IMR-90 (cell line): ENCODE measurements at places on chromosomes 7 and 10. TPM values are rescaled to one million over a fixed set of nuclear protein-coding genes. Genes with fewer than 3 reads are reported as not detected.

Gene SFTPA1
- total RNA-seq: not detected in 2 replicates

Gene CPVL
- total RNA-seq: not detected in 2 replicates

Gene ITGB8
- total RNA-seq: 10.2 and 10.8 TPM in 2 replicates

Gene SFRP5
- not detected in 2 replicates for total RNA-seq

Gene GFRA1
- total RNA-seq: 8.6 and 9.1 TPM in 2 replicates

Gene PON3
- not detected in 2 replicates for total RNA-seq

DNA sequence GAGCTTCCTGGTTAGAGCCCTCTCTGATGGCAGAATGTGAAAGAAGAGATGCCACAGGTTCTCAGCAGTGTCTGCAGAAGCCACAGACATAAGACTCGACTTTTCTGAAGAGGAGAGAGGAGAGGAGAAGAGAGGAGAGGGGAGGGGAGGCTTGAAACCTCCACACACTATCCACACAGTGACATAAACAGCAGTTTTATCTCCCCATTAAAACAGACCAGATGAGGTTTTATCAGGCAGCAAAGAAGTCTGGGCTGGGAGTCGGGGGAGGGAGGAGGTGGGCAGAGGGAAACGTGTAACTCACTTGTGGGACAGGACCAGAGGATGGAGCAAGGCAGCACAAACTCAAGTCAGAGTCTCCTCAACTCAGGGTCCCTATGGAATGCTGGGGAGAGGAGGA is 76.5 kb downstream of the XPNPEP1 start:
- no peaks in the 10 kb centered on the region for H3K4me1 ChIP-seq
- H3K36me3 ChIP-seq: no peaks in the 10 kb centered on the region
- H3K4me3 ChIP-seq: no peak overlapping the region
- DNase-seq: no peak
- H3K27me3 ChIP-seq: peaks cover 12% of the 10 kb centered on the region

DNA sequence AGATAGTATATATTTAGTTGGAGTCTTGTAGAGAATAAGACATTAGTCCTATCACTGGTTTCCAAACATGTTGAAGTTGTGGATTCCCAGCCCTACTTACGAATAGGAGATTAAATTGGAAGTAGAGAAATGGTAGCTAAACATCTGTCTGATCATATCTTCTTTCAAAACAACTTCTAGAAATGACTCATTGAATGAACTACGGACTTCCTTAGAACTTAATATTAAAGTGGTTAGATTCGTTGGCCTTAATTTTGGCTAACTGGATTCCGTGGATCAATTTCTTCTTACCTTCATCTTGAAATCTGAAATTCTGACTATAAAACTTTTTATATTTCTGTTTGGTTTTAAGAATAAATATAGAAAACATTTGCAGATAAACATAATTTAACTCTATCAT is 3.4 kb downstream of the PHF14 start:
- H3K36me3 ChIP-seq: no peaks in the 10 kb centered on the region; the same call in 1 of the 2 replicates
- H3K27ac ChIP-seq: no peak overlapping the region
- no peaks in the 10 kb centered on the region for H3K4me1 ChIP-seq
- H3K27me3 ChIP-seq: no peaks in the 10 kb centered on the region

DNA sequence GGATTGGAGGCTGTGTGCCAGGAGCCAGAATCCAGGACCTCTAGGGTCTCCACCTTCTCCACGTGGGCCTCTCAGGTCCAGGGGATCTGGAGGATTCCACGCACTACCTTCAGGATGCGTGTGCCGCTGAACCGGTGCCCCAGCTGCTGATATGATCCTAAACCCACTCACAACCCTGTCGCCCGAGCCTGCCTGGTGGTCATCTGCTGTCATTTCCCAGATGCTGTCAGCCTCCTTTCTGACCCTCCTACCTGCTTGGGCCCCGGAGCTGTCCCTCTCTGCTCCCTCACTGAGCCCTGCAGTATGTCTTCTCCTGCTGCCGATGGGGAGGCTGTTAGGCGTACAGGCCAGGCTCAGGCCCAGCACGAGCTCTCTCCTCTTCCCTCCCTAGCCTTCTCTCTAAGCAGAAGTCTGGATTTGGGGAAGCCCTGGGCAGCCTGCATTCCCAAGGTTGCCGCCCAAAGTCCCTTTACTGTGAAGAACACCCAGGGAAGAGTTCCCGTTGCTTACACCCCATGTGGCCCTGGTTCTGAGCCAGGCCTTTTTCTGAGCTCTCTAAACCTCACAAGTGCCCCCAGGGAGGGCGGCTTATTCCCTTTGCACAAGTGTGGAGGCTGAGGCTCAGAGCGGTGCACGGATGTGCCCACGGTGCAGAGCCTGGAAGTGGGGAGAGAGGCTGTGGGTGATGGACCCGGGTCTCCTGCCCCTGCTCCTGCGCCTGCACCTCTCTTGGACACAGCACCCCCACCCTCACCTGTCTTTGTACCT is 30.8 kb upstream of the ZNF488 start:
- peaks cover 56% of the 10 kb centered on the region for H3K27me3 ChIP-seq
- H3K4me3 ChIP-seq: no peak overlapping the region
- H3K27ac ChIP-seq: no peak overlapping the region
- no peak for DNase-seq

- no peak overlapping the region for H3K4me3 ChIP-seq
- H3K27ac ChIP-seq: no peak overlapping the region
- H3K36me3 ChIP-seq: no peaks in the 10 kb centered on the region
- H3K27me3 ChIP-seq: no peaks in the 10 kb centered on the region
Observed at GRCh38 chr7:114155116-114156110, 236.6 kb upstream of the PPP1R3A start.

GRCh38 chr7:149800169-149800555 is 26.8 kb upstream of the ZNF467 start:
- H3K36me3 ChIP-seq: no peaks in the 10 kb centered on the region
- no peak for DNase-seq
- no peak overlapping the region for H3K27ac ChIP-seq
- H3K4me3 ChIP-seq: no peak overlapping the region
- no peaks in the 10 kb centered on the region for H3K4me1 ChIP-seq
- peaks cover 2% of the 10 kb centered on the region; the same call in 1 of the 2 replicates for H3K27me3 ChIP-seq

DNA sequence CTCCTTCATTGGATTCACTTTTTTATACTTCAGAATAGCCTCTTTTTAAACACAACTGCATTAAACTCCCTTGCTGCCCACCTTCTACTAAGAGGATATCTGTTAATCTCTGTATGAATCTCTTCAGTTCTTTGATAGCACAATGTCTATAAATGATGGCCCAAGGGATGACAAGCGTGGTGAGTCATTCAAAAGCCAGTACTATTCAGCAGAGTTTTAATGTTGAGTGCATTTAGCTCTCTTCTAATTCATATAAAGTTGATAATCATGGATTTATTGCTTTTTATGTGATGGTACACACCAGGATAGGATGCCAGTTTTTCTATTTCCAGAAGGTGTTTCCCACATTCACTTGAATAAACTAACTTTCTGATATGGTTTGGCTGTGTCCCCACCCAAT is 57.4 kb upstream of the HECTD2 start:
- H3K36me3 ChIP-seq: no peaks in the 10 kb centered on the region
- H3K27ac ChIP-seq: no peak overlapping the region
- DNase-seq: peak; percentile 21

DNA sequence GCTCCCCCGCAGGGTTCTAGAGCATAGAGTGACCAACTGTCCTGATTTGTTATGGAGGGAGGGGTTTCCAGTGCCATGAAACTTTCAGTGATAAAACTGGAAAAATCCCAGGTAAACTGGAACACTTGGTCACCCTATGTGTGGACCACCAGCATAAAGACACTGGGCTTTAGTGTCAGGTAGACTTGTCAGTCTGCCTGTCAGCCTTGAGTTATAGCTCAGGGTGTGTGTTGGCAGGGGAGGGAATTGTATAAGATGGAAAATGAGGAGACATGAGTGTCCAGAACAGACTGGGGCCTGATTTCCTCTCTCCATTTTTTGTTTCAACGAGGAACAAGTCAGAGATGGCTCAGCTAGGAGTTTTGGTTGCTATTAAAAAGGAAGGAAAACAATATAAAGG is 10.2 kb upstream of the EFCAB10 start:
- no peaks in the 10 kb centered on the region for H3K36me3 ChIP-seq
- no peak overlapping the region for H3K4me3 ChIP-seq
- no peak for DNase-seq
- no peaks in the 10 kb centered on the region for H3K4me1 ChIP-seq
- 0 out of 2 replicates have a peak, but pooled peaks cover 3% of the 10 kb centered on the region for H3K27me3 ChIP-seq
- H3K27ac ChIP-seq: no peak overlapping the region

- DNase-seq: no peak
- no peak overlapping the region for H3K4me3 ChIP-seq
- no peaks in the 10 kb centered on the region for H3K27me3 ChIP-seq
- H3K36me3 ChIP-seq: no peaks in the 10 kb centered on the region
Observed at GRCh38 chr10:8352171-8353075, 297.9 kb downstream of the GATA3 start.

DNA sequence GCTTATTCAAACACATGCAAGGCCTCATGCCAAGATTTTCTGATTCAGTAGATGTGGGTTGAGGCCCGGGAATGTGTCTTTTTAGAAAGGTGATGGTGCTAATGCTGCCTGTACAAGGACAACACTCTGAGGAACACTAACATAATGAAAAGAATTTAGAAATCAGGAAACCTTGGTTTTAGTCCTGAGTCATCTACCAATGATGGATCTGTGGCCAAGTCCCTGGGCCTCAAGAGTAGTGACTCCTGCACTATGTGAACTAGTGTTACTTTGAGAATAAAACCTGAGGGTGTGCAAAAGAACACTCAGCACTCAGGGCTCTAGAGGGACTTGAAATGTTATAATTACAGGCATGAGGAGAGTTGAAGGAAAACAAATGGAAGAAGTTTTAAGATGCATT is 741.7 kb upstream of the GALNT17 start:
- H3K27me3 ChIP-seq: no peaks in the 10 kb centered on the region
- no peak for DNase-seq

DNA sequence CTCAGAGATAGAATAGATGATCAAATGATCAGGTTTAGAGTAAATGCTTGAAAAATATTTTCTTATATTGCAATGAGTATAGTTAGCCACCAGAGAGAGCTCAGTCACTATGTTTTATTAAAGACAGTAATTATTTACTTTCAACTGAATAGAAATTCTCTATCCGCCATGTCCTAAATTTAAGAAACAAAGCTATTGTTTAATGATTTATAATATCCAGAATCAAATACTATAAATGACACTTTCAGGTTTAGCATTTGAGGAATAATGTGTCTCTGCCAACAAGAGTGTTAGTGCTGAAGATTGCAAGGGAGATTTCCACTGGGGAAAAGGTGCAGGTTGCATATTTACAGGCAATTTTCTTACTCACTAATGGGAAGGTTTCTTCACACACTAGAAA is 184.7 kb downstream of the DGKB start:
- DNase-seq: peak; percentile 13
- no peak overlapping the region for H3K4me3 ChIP-seq
- H3K27ac ChIP-seq: no peak overlapping the region
- no peaks in the 10 kb centered on the region for H3K36me3 ChIP-seq
- no peaks in the 10 kb centered on the region for H3K27me3 ChIP-seq

DNA sequence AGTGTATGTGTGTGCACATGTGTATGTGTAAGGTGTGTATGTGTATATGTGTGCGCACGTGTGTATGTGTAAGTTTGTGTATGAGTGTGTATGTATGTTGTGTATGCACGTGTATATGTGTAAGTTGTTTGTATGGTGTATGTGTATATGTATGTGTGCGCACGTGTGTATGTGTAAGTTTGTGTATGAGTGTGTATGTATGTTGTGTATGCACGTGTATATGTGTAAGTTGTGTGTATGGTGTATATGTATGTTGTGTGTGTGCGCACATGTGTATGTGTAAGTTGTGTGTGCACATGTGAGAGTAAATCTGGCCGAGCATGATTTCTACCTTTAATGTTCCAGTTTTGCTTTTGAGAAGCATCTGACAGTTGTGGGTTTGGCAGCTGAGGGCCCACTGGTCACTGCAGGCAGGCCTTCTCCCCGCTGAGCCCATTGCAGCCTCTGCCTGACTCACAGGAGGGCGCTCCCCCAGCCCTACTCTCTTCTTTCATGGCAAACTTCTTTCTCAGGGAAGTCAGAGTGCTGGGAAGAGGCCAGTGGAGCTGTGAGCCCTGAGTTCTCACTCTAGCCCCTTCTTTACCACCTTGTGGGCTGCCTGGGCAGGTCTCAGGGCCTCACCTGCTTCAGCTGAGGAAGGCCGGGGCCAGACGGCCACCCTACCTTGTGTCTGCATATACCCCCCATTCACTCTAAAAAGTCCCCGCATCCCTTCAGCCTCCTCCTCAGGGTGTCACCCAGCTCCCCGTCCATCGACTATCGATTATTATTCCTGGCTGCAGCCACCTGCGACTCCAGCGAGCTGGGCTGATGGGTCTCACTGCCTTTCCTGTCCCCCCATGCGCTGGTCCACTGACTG is 11.2 kb downstream of the WDR86 start:
- no peak overlapping the region for H3K4me3 ChIP-seq
- H3K4me1 ChIP-seq: no peaks in the 10 kb centered on the region; the same call in 1 of the 2 replicates
- DNase-seq: no peak
- no peaks in the 10 kb centered on the region for H3K36me3 ChIP-seq

DNA sequence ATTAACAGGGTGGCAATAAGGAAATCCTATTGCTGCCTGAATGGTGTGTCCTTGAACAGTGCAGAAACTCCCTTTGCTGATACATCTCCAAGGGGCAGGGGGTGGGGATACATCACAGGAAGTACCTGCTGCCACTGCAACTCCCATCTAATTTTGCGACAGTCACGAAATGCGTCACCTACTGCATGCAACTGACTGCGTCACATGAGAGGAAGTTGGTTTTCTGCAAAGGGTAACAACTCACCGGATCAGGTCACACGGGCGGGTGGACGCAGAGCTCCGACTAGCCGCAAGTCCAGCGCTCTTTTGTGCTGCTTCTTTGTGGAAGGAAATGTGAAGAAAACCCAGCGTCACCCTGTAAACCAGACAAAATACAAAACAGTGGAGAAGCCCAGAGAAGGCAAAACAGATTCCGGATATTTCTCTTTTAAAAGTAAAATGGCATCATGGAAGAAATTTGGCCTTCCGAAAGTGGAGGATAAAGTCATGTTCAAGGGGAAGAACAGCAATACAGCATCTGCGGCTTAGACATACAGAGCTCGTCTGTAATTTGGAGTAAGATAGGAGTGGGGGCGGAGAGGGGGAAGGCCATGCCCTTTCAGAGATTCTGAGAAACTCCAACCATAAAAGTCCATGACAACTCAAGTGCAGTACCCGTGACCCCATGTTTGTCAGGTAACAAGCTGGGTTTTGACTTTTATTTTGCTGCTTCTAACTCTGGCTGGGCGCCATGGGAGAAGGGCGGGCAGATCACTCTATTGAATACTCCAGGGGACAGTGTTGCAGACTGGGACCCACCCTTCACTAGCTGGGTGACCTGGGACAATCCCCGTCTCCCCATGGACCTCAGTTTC is 32.3 kb upstream of the PLEKHS1 start:
- H3K36me3 ChIP-seq: peaks cover 20% of the 10 kb centered on the region
- no peak for DNase-seq
- H3K27me3 ChIP-seq: no peaks in the 10 kb centered on the region
- no peak overlapping the region for H3K27ac ChIP-seq
- no peaks in the 10 kb centered on the region for H3K4me1 ChIP-seq

DNA sequence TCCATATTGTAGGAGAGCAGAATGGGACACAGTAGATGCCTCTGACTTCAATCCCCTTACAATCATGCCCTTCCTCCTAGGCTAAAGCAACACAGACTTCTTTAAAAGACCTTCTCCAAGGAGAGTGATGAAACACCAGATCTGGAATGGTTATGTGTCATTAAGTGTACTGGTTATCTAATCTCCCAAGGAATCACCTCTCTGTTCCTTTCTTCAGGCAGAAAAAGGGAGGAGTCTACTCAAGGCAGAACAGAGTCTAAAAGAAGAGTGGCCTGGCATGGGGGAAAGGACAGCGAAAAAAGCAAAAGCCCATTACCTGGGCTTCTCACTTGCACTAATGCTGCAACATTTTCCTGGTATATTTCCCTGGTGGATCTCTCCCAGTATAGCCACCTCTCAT is 2.9 kb downstream of the ELMO1 start:
- no peak overlapping the region for H3K27ac ChIP-seq
- peaks cover 4% of the 10 kb centered on the region; the same call in 1 of the 2 replicates for H3K27me3 ChIP-seq
- H3K4me3 ChIP-seq: no peak overlapping the region
- no peaks in the 10 kb centered on the region for H3K36me3 ChIP-seq
- no peaks in the 10 kb centered on the region for H3K4me1 ChIP-seq
